Stimulated activated naive CD4-positive, alpha-beta T cell treated with Interleukin-2 at 50 U/mL for 16 hours (primary cell): ENCODE measurements at places on chromosomes 13 and 19.

DNA sequence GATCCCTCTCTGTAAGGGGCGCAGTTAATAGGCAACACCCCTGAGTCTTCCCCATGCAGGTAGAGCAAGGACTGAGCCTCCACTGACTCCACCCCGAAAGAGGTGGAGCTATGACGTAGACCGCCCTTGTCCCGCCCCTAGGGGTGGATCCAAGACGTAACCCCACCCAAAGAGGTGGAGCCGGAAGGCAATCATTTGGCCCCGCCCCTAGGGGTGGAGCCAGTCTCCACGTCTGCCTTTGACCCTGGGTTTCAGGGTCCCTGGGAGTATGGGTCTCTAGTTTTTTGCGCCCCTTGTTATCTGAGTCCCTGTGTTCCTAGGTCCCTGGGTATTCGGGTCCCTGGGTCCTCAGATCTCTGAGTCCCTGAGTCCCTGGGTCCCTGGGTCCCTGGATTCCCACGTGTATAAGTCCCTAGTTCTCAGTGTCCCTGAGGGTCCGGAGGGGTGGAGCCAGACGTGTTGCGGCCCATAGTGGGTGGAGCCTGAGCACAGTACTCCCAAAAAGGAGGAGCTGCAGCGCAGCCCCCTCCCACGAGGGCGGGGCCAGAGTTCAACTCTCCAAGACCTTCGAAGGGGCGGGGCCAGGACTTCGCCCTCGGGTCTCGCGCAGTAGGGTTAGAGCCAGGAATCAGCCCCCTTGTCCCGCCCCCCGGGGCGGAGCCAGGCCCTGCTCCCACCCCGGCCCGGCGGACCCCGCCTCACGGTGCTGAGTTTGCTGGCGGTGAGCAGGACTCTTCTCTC is 5.3 kb downstream of the DENND1C start:
- peak; percentile 14 for DNase-seq

- no peak for DNase-seq
Observed at GRCh38 chr13:44243198-44243857, 130.3 kb upstream of the SERP2 start.

- no peak for DNase-seq
Observed at GRCh38 chr13:49443357-49443703, 534 bp downstream of the CAB39L start.

DNA sequence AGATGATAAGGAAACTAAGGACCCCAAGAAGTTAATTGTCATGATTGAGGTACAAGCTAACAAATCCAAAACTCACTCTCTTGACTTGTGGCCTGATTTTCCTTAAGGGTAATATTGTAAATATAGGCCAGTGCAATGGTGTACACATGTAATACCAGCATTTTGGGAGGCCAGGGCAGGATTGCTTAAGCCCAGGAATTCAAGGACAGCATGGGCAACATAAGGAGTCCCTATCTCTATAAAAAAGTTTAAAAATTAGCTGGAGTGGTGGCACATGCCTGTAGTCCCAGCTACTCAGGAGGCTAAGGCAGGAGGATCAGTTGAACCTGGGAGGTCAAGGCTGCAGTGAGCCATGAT is 28.7 kb upstream of the GARRE1 start:
- no peak for DNase-seq

DNA sequence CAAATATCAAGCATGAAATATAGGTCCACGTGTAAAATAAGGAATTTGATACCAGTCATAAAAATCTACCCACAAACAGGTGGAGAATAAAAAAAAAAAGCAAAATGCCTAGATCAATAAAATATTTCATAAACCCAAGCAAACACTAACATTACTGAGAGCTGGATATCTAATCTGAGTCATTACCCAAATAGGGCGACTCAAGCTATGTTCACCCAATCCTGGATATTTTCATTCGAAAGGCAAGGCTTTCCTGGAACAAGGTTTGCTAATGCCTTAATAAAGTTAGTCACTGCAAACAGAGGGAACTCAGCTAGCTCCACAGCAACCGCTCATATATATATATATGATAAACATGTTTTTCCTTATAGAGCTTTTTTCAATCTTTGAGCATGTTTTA is 33.5 kb upstream of the TM9SF2 start:
- DNase-seq = no peak

DNA sequence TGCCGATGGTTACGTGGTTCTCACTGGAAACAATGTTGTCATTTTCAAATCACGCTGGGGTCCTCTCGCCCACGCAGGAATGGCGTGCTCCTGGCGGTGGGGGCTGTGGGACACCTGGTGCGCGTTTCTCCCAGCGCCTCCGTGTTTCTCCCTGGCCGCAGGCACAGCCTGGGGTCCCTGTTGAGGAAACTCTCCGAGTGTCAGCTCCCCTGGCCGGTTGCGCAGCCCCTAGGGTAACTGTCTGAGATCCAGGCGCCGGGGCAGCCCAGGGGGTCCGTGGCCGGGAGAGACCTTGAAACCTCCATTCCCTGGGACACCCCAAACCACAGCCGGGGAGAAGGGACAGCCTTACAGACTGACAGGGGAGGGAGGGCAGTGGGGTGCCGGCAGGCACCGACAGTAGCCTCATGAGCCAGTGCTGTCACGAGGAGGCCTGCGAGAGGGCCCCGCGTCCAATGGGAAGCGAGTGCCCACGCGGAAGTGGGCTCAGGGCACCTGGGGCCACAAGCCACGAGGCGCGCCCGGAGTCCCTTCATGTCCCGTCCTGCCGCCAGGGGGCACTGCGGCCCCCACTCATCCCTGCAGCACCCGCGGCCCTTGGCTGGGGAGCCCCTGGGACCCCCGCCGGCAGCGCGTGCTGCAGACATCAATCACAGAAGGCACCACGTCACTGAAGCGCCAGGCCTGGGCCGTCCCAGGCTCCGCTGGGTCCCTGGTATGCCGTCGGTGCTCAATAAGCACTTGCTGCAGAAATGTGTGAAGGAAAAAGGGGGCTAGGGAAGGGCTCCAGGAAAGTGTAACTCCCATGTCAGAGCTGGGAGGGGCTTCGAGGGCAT is 9.5 kb downstream of the ADAMTSL5 start:
- DNase-seq = peak; percentile 61

- DNase-seq = no peak
Observed at GRCh38 chr19:28350673-28351072, 862.3 kb downstream of the UQCRFS1 start.

GRCh38 chr13:106230450-106230849 is 305.0 kb downstream of the EFNB2 start:
- DNase-seq = no peak

DNA sequence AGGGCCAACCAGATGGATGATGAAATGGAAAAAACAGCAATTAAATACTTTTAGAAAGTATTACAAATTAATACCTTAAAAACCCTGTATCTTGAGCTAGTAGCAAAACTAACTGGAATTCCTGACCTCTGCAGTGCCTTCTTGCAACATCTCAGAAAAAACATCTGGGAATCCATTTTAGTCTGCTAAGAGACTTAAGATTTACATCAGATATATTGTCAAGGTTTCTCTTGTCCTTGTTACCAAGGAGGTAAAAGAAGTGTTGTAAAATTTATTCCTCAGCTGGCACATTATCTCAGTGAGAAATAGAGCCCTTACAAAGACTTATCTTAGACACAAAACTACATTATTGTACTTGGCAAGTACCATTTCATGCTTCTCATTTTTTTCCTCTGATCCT is 18.5 kb downstream of the KCNRG start:
- DNase-seq = no peak

DNA sequence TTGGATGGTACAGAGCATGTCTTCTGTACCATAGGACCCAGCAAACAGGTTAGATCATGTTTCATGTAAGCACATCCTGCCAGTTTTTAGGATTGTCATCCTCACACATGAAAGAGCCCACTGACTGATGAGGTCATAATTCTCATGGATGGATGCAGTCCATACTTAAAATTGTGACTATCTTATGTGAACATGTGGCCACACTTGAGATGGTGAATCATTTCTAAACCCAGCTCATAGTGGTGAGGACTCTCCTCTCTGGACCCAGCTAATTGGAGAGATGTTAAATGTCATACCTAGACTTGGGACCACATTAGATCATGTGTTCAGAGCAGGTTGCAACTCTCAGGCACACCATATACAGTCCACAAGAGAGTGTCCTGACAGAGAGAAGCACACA is 24.8 kb upstream of the ZNF254 start:
- no peak for DNase-seq

- DNase-seq = no peak
Observed at GRCh38 chr13:109810761-109811510, 24.6 kb upstream of the IRS2 start.

DNA sequence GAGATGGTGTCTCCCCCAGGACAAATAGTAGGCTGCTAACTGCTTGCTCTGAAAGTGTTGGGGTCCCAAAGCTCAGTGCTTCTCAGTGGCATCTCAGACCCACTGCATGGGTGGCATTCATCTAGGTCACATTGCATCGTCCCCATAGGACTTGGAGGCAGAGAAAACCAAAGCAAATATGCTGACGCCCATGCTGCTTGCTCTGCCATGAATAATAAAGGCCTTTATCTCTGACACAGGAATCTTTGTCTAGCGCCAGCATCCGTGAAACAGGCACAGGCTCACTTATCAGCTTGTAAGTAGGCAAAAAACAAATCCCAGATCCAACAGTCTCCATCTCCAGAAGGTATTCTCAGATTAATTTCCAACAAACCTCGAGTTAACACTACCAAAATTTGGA is 18.9 kb upstream of the IPO5 start:
- DNase-seq = no peak
